ENCODE measurements at places on chromosomes 3 and 15.

DNA sequence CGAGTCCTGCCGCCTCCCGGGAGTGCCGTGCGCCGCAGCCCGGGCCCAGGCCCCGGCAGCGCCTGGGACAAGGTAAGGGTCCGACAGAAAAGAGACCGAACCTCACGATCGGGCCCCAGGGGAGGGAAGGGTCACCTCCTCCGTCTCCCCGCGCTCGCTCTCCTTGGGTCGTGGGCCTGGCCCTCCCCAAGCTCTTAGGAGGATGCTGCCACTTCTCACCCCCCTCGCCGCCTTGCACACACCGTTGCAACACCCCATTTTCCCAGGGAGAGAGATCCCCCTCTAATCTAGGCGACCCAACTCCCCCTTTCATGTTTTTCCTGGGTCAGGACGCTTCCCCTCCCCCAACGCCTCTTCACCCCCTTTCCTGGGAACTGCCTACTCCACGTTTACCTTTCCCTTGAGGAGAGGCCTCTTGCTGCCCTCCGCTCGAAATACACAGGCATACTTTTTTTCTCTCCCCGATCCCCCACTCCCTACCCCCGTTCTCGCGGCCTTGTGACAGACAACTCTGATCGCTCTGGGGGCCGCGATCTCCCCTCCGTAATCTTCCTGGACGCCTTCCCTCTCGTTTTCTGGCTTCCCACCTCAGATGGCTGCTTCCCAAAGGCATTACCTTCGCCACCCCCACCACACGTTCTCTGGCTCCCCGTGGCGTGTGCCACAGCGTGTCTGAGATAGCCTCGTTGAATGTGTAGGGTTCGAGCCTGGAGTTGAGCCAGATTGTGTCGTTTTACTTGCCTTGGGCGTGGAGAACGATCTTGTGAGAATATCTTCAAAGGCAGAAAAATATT, 688 bp downstream of the SETD5 start:
- peak; percentile 9 for DNase-seq

- no peak for DNase-seq
These were observed 17.4 kb downstream of the LHFPL4 start for GRCh38 chr3:9536212-9536611.

DNA sequence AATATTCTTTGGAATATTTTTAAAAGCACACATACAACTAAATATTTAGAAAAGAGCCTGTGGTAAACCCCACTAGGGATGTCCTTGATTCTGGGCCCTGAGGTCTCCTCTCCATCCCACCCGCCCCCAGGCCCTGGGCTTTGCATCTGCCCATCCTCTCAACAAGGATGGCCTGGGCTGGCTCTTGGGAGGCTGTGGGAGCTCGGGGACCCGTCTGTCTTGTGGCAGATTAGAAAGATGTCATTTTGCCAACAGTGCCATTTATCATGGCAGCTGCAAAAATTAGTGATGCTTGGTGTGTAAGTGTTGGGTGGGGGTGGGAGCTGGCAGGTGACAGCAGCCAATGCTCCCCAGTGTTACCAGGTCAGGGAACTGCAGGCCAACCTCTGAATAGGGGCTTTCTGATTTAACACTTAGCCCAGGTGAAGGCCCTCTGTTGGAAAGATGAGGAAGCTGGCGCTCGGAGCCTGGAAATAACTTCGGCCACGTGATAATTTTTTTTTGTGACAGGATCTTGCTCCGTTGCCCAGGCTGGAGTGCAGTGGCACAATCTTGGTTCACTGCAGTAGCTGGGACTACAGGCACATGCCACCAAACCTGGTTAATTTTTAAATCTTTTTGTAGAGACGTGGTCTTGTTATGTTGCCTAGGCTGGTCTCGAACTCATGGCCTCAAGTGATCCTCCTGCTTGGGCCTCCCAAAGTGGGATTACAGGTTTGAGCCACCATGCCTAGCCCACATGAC, 16.9 kb upstream of the CSPG4 start:
- DNase-seq: no peak

- DNase-seq: no peak
These were observed 235.5 kb downstream of the NR1D2 start for GRCh38 chr3:24180616-24181015.

- no peak for DNase-seq
These were observed 26.2 kb upstream of the LRRC3B start for GRCh38 chr3:26596335-26596734.

DNA sequence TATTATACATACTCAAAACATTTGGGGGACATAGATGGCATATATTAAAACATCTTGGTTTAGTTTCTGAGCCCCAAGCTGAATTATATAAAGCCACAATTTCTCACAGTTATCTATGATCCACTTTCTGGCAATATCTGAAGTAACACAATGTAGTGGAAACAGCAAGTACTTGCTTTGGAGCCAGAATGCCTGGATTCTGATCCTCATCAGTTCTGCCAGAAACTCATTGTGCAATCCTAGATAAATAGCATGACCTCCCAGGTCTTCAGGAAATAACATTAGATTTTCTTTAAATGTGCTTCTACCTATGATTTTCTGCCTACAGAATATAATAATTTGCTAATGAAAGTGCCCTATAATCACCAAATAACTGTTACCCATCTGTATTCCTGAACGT, 544.9 kb downstream of the NAALADL2 start:
- no peak for DNase-seq

DNA sequence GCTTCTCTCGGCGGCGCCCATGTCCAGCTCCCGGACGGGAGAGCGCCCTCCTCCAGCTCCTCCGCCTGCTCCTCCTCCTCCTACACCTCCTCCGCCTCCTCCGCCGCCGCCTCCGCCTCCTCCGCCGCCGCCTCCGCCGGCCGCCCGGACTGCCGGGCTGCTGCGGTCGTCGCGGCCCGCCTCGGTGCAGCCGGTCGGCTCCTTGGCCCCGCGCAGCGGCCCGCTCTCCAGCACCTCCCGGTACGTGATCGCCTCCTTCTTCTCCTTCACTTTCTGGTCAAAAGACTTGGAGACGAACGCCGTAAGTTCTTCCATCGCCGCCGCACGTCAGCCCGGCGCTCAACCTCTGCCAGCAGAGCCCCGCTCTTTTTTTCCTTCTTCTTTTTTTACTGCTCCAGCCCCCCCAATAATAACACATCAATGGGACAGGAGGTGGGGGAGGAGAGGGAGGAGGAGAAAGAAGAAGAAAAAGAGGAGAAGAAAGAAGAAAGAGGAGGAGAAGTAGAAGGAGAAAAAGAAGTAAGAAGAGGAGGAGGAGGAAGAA, 438 bp downstream of the SHOX2 start:
- no peak for DNase-seq

DNA sequence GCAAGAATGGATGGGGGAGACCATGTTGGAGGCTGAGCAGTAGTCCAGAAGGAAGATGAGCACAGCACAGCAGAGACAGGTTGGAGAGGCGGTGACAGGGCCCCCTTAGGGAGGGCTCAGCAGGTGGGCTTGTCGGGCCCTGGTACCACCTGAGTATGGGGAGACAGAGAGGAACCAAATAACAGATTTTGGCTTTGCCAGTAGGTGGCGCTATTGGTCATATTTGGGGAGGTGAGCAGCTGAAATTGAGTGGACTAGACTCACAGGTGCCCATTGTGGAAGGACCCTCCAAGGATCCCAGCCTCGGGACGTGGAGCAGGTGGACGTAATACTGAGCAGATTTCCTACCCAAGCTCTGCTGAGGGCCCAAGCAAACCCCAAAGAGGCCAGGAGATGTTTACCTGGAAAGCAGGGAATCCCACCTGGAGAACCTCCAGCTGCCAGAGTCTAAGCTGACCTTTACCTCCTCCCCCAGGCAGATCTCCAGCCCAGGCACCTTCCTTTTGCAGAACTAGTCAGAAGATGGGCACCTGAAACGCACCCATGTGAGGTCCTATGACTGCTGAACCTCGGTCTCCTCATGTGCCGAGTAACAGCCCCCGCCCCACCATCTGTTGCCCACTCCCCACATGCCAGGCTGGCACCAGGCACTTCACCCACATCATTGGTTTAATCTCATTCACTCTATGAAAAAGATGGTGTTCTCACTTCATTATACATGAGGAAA, 24.6 kb upstream of the CORO2B start:
- no peak for DNase-seq

DNA sequence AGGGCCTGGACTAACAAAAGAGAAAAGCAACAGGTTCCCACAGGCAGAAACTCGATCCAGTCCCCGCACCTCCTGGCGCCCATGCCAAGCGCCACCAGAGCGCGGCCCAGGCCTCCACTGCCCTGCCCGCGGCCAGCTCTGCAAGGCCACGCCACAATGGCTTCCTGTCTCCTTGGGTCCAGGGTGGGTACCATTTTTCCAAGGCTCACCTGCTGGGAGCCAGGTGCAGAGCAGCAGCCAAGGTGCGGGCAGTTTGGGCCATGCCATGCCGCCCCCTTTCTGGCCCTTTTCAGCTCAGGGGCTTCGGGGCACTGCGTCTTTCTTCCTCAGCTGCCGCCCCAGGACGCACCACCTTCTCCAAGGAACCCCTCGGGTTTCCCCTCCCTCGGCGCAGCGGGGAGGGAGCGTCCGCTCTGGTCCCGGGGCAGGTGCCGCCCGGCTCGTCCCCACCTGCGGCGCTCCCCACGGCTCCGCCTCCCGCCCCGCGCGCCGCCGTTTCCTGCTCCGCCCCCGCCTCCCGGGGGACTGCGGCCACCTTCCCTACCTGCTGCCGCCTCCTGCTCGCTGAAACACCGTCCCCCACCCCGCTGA, at the start of gene ILDR1:
Gene ILDR1, minus strand, starts transcription at position 437 of the 591 bp plus-strand sequence. Its CDS starts 170 bp downstream, at position 267.
- no peak for DNase-seq

GRCh38 chr15:95770196-95770595, 560.3 kb upstream of the NR2F2 start:
- DNase-seq: no peak

- no peak for DNase-seq
These were observed 57.6 kb downstream of the FNDC3B start for GRCh38 chr3:172096881-172097420.

DNA sequence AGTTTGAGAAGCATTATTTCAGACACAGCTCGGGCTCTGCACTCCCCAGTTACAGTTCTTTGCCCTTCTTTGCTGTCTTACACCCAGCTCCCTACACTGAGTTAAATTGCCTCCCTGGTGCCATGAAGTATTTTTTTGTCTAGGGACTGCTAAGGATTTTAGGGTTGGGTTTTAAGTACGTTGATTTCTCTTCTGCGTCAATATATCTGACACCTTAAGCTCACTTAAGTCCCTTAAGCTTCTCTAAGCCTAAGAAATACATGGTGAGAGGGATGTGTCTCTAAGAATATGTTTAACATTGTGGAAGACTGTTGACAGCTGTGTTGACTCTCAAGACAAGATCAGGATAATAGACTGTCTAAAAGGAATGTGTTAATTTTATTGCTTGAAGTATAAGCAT, 400.5 kb downstream of the PTPRG start:
- no peak for DNase-seq

- no peak for DNase-seq
These were observed 25.6 kb upstream of the CCDC50 start for GRCh38 chr3:191303596-191303995.

GRCh38 chr15:47951781-47952180, 169.0 kb upstream of the SLC24A5 start:
- DNase-seq: no peak

GRCh38 chr15:89406940-89407607, 72.5 kb upstream of the POLG start:
- no peak for DNase-seq

DNA sequence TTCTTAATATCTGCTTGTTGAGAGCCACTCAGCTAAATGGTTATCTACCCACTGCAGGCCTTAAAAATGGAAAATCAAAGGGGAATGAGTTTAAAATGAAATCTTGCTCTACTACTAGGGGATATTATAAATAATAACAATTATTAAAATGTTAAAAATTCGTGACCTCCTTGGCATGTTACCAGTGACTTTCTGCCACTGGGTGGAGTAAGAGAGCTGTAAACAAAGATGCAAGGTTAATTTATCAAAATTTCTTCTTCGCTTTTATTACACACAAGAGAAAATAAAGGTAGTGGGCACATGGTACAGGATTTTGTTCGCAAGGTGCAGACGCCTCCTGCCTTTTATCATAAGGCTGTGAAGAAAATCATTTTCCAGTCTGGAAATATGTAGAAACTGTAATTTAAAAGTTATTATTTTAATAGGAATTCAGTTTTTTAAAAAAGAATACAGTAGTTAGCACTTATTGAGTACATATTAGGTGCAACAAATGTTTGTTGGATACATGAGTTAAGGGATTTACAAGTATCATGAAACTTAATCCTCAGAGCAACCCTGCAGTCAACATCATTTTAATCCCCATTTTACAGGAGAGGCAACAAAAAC, 272.6 kb downstream of the SUCLG2 start:
- DNase-seq: no peak

DNA sequence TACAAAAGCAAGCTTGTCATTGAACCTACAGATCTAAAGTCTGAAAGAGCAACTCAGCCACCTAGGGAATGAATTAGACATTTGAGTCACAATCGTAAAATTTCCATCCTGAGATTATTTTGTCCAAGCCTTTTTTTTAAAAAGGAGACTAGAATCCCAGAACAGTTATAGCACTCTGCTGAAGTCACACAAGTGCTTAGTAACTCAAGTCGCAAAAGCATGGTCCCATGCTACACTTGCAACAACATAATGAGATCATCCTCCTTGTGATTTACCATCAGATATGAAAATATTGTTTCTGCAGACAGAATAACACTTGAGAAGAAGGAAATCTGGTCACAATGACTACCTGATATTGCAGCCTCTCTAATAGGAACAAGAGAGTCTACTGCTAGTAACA, 106.7 kb downstream of the ZIC4 start:
- DNase-seq: no peak

DNA sequence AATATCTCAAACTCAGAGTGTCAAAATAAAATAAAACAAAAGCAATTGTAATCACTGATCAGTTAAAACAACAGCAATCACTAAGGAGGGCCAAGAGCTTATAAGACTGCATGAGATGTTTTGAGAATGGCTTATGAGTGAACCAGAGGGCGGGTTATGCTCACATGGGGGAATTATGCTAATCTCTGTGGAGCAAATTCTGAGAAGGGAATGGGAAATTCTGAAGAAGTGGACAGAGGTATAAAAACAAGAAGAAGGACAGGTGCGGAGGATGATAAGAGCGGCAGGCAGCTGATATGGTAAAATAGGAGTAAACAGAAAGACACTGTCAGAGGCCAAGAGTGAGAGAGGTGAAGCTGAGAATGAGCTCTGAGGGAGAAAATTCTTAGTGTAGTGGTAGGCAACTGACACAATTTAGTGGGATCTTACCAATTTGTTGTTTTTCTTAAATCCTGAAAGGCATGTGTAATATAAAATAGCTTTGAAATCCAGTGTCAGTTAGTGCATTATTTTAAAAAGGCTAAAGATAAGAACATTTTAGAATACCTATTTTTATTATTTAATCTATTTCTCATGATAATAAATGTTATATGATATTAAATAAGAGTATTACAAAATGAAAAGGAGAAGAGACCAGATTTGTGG, 133.8 kb downstream of the SPATA16 start:
- no peak for DNase-seq

GRCh38 chr3:31952205-31952604, 28.9 kb downstream of the OSBPL10 start:
- no peak for DNase-seq
